ENCODE measurements at places on chromosomes 2 and 18.

- no peak for DNase-seq
These were observed 84.2 kb downstream of the LBH start for GRCh38 chr2:30315391-30316063.

DNA sequence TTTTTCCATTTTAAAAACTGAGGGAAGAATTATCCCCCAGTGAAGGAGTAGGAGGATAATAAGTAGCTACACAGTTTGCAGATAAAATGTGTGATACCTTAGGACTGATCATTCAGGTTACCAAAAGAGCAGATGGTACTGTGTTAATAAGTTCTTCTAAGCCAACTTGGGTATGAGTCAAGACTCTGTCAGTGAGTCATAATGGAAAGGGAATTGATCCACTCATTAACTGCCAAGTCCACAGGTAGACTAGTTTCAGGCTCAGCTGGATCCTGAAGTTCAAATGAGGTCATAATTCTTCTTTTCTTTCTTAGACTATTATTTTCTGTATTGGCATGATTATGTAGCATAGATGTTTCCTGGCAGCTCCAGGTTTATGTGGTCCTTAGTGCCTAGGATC lies 142.4 kb upstream of the ALPP start:
- DNase-seq, result no peak

DNA sequence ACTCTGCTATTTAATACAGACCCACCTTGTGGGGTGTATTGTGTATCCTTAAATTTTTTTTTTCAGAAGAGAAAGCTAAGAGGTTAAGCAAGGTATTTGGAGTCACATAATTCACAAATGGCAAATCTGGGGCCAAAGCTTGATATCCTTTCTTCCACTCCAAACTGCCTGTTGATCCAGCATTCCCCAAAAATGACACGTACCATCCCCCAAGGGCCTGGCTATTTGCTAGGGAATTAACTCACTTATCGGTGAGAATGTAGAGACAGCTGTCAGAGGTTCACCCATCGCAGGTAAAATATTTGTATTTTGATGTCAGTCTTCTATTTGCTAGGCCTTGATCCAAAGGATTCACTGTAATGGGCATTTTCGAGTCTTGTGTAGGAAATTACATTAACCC lies 103.6 kb upstream of the FZD7 start:
- DNase-seq, result no peak

- DNase-seq, result no peak
These were observed 214.2 kb upstream of the ERBB4 start for GRCh38 chr2:212752730-212753351.

DNA sequence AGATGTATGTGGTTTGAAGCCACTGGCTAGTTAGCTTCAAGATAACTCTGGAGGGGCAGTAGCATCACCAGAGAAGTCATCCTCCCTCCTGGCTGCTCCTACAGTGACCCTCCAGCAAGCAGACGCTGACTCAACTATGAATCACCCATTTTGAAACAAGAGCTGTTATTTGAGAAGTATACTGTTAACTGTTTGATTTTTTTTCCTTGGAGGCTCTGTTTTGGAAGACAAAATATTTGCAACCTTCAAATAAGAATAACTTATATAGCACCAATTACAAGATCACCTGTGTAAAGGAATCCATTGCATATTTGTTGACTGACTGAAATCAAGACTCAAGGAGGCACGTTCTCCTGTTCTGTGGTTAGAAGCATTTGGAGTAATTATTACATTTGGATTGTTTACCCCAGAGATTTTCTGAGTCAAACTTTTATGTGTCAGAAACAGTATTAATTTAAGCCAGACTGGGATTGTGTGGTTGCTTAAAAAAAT lies 313.8 kb downstream of the MTX2 start:
- no peak for DNase-seq

GRCh38 chr2:133655610-133656009 lies 87.3 kb upstream of the NCKAP5 start:
- DNase-seq, result no peak

DNA sequence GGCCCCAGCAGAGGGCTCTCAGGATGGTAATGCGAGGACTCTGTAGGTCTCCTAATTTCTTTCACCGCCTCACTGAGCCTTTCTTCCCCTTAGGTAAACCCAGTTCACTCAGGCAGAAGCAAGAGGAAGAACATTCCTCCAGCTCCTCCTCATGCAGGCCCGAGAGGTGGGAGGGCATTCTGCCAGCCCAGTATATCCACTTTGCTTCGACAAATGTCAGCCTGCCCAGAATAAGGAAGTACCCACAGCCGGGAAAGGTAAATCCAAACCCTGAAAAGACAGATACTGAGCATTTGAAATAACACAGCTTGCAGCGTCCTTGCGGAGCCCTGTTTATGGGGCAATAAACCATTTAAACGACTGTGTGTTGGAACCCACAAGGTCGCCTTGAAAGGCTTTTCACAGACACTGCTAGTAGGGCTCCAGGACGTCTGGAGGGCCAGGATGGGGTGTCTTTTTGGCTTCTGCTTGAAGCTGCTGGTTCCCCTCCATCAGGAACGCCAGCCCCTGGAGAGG lies 63.0 kb upstream of the STPG4 start:
- no peak for DNase-seq

- no peak for DNase-seq
These were observed 234.2 kb downstream of the ASXL3 start for GRCh38 chr18:33812186-33812585.

GRCh38 chr2:172953970-172954852 lies 121.4 kb upstream of the MAP3K20 start:
- DNase-seq, result no peak

- no peak for DNase-seq
These were observed 119.5 kb downstream of the POLE4 start for GRCh38 chr2:75077909-75078308.

DNA sequence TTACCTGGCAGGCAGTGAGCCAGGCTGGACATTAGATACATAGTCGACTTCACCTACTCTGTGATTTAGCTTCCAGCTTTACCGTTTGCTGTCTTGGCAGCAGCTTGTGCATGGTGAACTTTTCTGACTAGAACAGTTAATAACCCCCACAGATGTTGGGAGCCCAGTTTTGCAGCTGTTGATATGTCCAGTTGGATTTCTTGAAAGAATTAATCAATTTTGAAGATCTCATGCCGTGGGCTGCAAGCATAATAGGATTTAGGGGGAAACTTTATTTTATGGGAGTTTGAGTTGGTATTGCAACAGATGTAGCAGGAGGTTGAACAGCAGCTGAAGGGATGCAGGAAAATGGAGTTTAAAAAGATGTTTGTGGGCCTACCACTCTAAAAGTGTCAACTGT lies 13.8 kb downstream of the MYO1B start:
- DNase-seq, result no peak

DNA sequence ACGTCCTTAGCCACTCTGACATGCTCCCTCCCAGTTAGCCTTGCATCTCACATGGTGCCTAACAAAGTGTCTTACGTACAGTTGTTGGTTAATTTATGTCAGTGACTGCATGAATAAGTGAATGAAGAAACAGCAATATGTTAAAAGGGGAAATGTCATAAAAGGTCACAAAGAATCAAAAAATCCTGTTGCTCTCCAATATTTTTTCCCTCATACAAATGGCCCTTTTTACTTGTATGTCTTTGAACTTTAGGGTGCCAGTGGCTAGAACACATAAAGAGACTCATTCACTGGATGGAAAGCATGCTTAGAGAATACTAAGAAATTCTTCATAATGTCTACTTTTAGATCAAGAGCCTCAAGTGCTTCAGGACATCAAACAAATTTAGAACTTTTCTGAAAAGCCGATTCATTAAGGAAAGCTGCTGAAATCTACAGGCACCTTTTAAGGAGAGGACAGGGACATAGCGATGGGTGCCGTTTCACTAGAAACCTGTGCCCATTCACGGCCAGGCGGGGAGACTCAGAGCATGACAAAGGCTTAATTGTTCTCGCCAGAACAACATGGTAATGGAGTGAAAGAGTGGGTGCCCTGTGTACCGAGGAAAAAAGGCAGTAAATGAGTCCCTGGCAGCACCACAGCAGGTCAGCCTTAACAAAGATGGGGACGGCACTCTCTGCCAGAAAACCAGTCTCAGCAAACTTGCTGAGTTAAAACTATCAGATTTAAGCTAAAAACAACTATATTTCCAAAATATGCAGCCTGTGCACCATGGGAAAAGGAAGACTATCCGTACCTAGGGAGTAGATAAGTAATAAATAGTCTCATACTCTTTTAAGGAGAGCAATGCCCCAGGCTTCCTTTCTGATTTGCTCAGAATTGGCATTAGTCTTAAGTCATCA lies 71.6 kb upstream of the SPTBN1 start:
- no peak for DNase-seq
